Lung microvascular endothelial cell (primary cell): ENCODE measurements at places on chromosomes 3 and 15. TPM values are rescaled to one million over a fixed set of nuclear protein-coding genes. Genes with fewer than 3 reads are reported as not detected.
A peak's percentile ranks its signal among the peaks of the same experiment; 100 is the strongest.

DNA sequence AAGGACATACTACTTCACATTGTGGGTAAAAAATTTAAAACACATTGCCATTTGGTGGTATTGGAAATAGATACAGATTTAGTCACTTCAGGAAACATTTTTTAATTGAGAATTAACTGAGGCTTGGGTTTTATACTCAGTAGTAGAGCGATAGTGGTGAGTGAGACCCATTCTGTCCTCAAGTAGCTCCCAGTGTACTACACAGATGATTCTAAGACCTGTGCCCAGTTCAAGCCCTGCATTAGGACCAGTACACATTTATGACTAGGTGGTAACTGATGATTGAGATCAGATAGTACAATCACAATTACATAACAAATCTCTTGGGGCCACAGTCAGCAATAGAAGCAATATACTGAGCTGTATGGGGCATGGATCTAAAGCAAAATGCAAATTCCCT lies 67.4 kb downstream of the GADL1 start:
- no peak for DNase-seq

DNA sequence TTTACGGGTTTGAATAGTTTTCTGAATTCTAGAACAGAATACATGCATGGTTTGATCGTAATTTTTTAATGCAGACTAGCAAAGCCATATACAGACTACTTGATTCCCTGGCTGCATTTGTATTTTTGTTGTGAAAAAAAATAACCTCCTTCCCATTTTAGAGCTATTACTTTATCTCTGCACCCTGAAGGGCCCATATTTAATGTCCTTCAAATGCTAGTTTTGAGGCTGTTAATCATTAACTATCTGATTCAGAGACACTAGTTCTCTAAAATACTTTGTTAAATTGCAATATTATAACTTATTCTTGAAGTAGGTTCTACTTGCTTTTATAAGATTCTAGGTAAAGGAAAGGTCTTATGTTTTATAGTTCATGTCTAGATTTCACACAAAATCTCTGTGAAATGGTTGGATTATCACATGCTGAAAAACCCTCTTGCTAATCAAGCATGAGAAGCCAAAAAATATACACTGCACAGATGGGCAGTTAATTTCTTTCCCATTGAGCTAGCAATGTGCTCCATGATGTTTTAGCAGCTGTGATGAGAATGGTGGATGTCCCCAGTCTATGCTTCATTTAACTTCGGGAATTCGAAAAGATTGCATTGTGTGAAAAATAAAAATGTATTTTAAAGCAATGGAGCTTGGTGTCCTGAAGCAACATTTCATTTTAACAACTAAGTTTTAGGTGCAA lies 634.0 kb upstream of the BCHE start:
- no peak for DNase-seq

DNA sequence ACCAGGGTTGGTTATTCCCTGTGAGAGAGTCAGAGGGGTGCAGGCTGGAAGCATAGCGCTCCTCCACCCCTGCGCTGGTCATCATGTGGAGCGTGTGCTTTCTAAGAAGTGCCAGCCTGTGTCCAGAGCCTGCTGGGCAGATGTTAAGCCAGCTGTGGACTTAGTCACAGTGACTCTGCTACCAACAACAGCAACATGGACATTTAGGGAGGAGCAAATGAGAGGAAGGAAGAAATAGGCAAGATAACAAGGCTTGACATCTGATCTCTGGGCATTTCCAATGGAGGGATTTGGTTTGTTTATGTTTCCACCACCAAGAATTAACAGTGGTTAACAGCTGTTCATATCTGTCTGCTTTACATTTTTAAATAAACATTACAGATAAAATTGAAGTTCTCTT lies 36.4 kb upstream of the MYZAP start:
- DNase-seq, result peak; percentile 79

DNA sequence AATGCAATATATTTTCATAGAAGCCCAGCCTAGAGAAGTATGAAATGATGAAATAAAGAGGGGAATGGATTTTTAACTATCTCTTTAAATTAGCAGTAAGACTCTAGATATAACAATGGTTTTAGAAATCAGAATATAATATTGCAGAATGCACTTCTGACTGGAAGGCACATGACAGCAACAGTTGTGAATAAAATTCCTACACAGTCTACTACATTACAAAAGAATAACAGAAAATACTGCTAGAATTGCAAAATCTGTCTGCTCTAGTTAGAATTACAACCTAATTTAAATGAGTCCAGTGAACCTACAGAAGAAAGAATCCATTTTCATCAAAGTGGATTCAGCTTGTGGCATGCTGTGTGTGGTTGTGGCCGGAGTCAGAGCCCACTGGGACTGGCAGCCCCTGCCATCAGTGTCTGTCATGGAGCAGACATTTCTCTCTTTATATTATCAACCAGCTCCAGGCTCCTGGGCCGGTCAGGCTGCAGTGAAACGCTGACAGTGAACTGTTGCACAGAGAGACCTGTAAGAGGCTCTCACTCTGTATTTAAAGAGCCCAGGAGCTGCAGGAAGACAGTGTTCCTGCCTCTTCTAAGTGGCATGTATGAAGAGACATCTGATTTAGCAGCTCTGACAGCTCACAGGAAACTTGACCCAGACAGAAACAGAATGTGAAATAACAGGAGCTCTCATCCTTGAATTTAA lies 1523.8 kb upstream of the CADM2 start:
- no peak for DNase-seq

DNA sequence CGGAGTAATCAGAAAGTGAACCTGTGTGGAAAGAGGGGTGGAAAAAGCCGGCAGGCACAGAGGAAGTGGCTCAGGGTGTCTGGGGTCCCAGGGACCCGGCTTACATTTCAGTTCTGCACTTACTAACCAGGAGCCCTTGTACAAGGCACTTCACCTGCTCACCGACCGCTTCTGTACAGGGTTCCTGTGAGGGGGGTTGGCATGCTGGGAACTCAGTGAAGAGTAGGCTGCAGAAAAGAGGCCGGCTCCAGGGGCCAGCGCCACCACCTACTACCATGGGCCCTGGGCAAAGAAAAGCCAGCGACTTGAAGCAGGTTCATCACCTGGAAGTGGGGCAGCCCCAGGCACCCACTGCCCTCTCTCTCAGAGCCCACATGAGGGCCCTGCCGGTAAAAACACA lies 6.2 kb downstream of the STIMATE start:
- no peak for DNase-seq

DNA sequence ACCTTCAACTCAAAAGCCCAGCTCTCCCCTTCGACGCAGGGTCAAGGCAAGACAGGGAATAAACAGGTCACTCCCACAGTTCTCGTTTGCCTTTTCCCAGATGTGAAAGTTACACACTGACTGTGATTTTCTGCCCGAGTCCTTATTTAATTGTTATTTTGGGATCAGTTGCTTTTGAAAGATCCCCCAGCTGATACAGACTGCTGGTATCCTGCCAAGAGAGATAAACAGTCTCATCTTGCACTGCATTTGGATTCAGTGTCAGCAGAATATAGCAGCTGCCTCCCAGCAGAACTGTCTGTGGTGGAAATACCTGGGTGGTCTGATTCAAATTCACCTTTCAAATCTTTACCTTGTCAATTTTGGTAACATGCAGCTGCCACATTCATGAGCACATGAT lies 56.0 kb upstream of the FAM3D start:
- no peak for DNase-seq

- no peak for DNase-seq
Measured at GRCh38 chr15:74027688-74028087, 33.2 kb downstream of the PML start.

DNA sequence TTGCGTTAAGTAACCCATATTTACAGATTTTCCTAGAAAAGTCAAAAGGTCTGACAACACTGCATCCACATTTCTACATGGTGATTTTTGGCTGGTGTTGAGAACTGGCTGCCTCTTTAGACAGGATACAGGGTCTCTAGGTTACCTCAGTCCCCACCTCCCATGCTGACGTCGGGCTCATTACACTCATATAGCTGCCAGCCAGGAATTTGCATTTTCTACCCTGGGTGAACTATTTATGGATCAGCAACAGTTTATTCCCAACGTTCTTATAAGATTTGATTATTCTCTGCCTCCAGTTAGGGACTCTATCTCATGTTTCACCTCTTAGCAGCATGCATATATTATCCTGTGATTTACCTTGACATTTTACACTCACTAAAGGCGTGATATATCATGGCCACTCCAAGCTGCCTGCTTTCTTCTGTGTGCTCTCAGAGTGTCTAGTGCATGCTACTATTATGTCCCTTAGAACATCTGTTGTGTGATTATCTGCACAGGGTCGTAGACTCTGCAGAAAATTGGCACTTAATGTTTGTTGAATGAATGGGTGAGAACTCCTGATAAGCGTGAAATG lies 49.0 kb downstream of the CLDN11 start:
- no peak for DNase-seq

- DNase-seq, result peak; percentile 76
Measured at GRCh38 chr15:73711526-73711925, 27.3 kb downstream of the CD276 start.

DNA sequence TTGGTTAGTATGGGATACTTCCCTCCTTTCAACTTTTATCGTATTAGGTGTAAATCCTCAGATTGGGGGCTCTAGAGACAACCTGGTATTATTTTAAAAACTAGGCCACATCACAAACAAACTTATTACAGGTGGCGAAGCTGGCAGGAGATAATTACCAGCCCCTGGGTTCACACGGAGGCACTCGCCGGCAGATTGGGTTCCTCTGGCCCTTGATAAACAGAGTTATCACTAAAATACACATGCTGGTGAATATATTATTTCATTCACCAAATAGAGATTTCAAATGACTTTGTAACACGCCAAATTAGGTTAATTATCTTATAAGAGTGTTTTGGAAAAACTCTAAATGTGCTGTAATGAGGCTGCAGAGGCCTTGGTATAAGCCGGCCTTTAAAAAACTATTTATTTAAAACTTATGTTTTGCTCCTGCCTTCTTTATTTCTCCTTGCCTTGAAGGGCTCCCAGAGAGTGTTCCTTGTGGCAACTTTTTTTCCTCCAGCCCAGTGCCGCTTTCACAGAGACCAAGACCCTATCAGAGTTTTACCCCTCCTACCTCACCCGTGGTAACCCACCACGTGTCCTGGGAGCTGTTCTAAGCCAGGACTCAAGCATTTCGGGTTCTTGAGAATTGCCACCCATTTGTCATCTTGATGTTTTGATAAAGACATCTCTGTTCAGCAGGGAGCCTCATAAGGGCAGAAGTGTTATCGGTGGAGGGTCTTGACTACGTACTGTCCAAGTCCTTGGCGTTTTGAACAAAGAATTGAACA lies 468.6 kb upstream of the CFAP20DC start:
- DNase-seq, result no peak

GRCh38 chr3:23589602-23590001 lies 216.2 kb upstream of the UBE2E1 start:
- DNase-seq, result no peak

GRCh38 chr3:105187344-105187743 lies 179.4 kb upstream of the ALCAM start:
- DNase-seq, result no peak

DNA sequence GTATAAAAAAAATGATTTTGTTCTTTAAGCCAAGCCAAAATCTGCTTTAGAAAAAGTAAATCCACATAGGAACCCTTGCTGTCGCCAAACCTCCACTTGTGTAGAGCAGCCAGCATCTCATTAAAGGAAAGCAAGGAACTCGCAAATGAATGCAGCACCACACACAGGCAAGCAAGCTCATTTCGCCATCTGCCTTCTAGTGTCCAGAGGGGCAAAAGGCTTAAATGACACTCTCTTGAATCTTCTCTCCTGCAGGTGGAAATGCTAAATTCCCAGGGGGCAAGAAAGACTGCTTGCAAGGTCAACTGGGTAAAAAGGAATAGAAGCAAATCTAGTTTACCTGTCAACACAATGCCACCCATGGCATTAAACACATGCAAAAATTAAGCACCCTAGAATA lies 2.4 kb downstream of the MB21D2 start:
- DNase-seq, result no peak

DNA sequence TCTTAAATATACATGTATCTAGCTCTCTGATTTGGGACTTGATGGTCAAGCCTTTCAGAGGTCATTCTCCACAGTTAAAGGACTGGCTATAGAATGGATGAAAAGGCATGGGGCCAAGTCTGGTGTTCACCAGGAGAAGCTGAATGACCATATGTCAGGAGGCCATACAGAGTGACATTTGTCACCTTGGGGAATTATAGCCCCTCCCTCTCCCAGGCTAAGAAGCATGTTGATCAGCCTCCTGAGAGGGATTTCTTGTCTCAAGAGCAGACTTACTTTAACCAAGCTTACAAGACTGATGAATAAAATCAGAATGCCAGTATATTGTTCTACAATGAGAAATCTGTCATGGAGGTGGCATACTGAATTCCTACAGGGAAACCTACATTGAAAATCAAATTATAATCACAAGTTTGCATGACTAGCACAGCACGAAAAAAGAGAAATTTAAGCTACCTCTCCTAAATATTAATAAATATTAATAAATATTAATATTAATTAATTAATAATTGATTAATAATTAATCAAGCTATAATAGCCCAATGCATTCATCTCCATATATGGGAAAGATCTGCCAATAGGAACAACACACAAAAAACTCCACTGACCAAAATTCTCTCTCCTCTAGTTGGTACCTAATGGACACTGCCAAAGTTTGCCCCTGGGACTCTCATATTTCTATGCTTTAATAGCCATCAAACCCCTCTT lies 47.3 kb downstream of the ATP8B4 start:
- no peak for DNase-seq

DNA sequence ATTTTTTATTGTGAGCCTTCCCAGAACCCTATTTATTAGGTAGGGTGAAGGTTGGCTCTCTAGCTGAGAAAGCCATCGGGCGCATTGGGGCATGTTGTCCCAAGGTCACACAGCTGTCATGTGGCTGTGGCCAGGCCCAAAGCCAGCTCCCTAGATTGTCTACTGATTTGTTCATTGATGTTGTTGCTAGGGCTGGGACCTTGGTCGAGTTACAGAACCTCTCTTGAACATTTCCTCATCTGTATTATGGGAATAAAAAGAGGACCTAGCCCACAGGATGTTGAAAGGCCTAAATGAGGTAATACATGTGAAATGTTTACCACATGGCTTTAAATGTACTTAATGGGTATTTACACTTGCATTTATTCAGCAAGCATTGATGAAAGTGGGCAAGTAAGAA lies 252.5 kb downstream of the SUCLG2 start:
- no peak for DNase-seq

DNA sequence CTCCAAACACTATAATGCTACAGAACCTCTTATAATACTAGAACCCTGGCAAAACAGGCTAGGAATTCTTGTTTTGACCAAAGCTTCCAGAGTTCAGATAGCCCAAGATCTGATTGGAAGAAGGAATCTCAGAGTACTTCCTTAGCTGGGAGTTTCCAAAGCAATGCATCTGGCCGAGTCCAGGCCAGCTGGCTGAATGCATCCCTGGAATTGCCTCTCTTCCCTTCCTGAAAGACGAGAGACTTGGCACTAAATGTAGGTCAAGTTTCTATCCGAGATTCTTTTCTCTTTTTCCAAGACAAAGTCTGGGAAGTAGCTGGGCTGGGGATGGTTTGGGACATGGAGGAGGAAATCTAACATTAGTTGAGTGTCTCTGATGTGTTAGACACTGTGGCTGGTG lies 68.7 kb upstream of the ADPGK start:
- DNase-seq, result no peak

- no peak for DNase-seq
Measured at GRCh38 chr15:36921484-36922091, 178.8 kb downstream of the MEIS2 start.

GRCh38 chr15:83709241-83709640 lies 55.3 kb downstream of the ADAMTSL3 start:
- no peak for DNase-seq

Gene ATP13A4
- under 0.01 TPM in 1 of 2 replicates, not detected in the other for total RNA-seq

Gene OXSR1
- 24.0 and 32.1 TPM in 2 replicates for total RNA-seq

Gene GREM1
- total RNA-seq, result under 0.01 TPM in 2 replicates

Gene ATRIP
- 3.7 and 4.6 TPM in 2 replicates for total RNA-seq

Gene VILL
- 2.8 and 3.1 TPM in 2 replicates for total RNA-seq

Gene UCN2
- not detected in 2 replicates for total RNA-seq

Gene CCDC9B
- 8.9 and 11.1 TPM in 2 replicates for total RNA-seq

Gene SPTSSB
- not detected in 2 replicates for total RNA-seq

Gene FAM174B
- total RNA-seq, result 57.3 and 92.3 TPM in 2 replicates

Gene SSUH2
- total RNA-seq, result 0.44 TPM in 1 of 2 replicates, not detected in the other
